Right forelimb (tissue), 1 donor: ENCODE measurements at places on chromosomes 3 and 15.

GRCh38 chr3:115624029-115624741 lies 875 bp downstream of the GAP43 start:
- DNase-seq, result no peak

DNA sequence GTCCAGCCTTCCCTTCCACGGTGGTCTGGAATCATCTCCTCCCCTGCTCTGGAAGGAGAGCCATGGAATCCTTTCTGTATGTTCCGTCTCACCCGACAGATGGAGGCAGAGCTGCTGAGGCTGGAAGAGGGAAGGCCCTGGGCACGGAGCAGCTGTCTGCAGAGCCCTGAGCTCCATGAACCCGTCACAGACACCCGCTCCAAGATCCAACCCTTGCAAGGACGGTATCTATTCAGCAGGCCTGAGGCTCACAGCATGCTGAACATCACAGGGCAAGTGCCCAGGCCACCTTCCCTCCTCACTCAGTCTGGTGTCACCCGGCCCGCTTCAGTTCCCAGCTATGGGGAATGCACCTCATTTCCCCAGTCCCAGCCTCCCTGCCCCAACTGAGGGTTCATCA lies 103.9 kb downstream of the LRIG1 start:
- DNase-seq, result peak; percentile 30

DNA sequence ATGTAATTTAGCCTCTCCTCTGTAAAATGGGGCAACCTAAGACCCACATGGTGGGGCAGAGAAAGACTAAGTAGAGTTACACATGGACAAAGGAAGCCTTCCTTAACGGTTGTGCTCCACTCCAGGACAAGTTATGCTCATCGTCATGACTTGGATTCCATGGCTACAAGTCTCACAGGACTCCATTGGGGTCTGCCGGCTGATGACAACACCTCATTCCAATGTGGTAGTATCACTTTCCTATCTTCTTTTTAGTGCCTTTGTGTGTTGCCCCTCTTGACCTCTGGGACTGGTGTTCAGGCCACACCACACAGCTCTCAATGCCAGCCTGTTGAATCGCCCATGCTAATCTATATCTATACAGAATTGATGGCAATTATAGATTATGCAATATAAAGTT lies 181.3 kb upstream of the WNT5A start:
- no peak for DNase-seq

DNA sequence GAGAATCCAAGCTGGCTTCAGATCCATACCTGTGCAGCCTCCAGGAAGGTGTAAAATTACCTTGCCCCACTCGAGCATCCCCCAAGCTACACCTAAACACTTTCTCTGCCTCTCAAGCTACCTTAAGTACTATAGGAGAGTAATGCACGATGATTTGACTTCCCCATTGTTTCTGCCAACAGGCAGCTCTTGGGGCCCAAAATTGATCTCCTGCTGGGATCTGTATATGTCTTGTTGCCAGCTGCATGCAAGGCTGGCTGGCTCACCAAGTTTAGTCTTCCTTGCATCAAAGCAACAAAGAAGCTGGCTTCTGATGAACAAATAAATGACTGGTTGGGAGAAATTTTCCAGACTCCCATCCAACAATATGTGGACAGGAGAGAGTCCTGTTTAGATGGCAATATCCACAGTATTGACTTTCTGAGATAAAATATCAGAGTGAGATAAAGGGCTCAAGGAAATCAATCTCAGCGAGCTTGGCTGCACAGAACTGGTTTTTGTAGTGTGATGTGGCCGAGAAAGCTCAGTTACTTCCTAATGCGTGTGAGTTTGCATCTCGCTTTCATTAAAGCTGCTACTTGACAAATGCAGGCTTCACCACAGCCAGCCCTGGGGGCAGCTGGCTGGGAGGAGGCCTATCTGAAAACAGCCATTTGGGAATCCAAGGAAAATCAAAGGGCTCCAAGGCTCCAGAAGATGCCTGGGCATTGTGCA lies 140.7 kb downstream of the MINAR1 start:
- no peak for DNase-seq

- no peak for DNase-seq
Observed at GRCh38 chr3:65963787-65964677, 74.7 kb downstream of the MAGI1 start.

DNA sequence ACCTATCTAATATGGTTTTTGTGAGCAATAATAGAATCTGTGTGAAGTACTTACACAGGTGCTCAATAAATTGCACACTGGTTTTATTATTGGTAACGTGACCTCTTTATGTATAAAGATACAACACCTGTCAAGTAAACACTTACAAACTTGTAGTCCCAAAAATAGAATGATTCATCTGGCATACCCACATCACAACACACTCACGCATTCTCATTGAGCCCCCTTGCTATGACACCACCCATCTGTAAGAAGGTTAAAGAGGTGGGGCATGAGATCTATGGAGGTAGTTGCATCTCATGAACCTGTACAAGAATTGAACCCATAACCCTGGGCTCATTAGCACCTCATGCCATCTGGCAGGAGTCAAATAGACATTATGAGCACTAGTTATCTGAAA lies 134.9 kb upstream of the THBS1 start:
- DNase-seq, result no peak

DNA sequence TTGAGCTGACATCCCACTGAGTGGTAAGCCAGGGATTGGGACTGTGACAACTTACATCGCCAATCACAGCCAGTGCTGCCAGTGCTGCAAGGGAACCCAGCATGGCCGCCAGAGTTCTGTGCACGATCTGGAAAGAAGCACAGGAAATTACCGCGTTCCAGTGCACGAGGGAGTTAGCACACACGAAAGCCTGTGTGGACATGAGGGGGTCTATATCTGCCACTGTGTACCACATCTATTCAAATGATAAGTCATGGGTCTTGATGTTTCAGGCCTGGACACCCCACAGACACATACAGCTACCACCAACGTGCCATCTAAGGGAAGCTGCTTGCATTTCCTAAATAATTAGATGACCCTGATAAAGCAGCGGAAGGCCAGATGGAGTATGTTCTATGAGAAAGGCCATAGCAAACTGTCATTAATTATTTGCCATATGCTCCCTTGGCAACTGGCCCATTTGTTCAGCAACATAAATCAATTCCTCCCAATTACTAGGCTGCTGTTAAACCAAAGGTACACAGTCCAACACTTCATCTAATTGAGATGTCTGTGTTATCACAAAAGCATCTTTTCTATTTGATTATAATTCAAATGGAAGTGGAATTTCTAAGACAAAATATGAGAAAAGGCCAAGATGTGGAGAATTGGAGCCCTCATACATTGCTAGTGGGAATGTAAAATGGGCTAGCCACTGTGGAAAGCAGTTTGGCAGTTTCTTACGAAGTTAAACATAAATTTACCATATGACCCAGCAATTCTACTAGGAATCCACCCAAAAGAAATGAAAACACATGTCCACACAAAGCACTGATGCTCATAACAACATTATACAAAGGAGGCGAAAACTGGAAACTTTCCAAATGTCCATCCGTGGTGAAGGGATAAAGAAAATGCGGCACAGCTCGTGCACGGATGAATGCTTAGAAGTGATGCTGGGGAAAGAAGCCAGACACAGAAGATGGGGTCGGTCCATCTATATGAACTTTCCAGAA lies 108.3 kb downstream of the OCA2 start:
- no peak for DNase-seq

GRCh38 chr3:59769127-59769750 lies 719.4 kb upstream of the CFAP20DC start:
- DNase-seq, result no peak

DNA sequence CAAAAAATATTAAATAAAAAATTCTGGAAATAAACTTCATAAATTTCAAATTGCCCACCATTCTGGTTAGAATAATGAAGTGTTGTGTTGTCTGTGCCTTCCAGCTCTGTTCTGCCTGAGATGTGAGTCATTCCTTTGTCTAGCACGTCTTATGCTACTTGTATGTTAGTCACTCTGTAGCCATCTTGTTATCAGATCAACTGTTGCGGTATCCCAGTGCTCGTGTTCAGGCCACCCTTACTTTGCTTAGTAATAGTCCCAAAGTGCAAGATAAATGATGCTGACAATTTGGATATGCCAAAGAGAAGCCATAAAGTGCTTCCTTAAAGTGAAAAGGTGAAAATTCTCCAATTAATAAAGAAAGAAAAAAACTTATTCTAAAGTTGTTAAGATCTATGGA lies 527.5 kb downstream of the NAALADL2 start:
- no peak for DNase-seq

DNA sequence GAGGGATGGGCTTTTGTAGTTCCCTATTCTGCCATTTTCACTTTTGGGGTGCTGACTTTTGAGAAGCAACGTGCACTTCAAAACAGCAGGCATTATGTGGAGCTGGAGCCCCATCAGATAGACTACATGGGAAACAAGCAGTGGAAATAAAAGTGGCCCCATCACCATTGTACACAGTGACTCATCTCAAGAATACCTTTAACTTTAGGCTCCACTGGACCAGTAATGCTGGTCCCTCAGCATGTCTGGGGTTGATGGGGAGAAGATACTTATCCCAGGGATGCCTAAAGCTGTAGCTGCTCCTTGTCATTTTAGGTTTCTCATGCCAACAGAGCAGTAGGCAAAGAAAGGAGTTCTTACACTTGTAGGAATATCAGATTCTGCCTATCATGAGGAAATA lies 45.0 kb downstream of the LSM3 start:
- DNase-seq, result no peak

- DNase-seq, result peak; percentile 82
Observed at GRCh38 chr3:185823078-185824044, 1.5 kb downstream of the IGF2BP2 start.

GRCh38 chr3:196072313-196072712 lies 9.6 kb downstream of the TFRC start:
- DNase-seq, result no peak

DNA sequence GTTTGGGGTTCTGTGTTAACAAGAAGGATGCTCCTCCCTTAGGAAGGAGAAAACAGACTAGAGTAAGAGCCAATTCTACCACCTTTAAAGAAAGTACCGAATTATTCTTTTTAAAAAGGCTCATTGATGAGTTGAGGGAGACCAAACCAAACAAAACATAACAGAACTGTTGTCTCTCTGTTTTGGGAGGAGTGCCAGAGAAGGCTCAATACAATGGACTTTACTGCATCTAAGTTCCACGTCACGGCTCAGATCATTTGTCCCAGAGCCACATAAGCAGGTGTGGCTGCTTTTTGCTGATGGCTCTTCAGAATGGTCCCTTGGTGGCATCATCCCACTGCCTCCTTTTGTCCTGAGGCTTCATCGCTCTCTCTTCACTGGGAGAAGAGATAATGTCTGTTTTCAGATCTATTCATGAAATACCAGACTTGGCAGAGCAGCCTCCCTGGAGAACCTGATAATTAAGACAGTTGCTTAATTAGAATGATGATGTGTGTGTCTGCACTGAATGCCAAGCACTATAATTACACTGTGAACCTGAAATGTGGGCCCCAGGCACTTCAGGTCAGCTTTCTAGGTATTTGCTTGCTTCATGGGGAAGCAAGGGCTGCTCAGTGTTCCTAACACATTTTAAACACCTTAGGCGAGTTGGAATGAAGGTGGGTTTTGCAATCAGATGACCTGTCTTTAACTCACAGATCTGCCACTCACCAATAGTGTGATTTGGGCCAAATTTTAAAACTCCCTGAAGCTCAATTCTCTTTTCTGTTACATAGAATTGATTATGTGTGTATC lies 335.2 kb upstream of the MCTP2 start:
- DNase-seq, result no peak

DNA sequence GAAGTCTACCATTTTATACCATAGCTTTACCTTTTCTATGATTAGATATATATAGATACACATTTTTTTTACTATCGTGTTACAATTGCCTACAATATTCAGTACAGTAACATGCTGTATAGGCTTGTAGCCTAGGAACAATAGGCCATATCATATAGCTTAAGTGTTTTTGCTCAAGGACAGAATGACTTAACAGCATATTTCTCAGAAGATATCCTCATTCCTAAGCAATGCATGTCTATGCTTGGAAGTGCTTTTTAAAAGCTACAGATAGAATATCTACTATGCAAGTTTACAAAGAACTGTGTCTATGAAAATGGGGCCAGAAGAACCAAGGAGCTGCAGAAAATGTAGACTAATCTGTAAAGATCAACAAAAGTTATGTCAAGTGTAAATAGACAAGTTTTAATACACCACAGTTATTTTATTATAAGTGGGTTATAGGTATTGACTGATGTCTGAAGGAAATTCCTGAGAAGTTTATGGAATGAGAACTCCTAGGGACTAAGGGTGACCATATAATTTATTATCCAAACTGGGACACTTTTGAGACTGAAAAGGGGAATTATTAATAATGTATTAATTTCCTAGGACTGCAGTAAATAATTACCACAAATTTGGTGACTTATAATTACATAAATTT lies 138.7 kb upstream of the TGFBR2 start:
- DNase-seq, result no peak

GRCh38 chr15:77369168-77369567 lies 50.7 kb downstream of the PEAK1 start:
- DNase-seq, result no peak

- DNase-seq, result no peak
Observed at GRCh38 chr3:114411190-114411668, 117.4 kb downstream of the TIGIT start.

GRCh38 chr15:29117778-29118177 lies 151.8 kb downstream of the NSMCE3 start:
- DNase-seq, result no peak

- DNase-seq, result no peak
Observed at GRCh38 chr3:131561511-131561910, 58.7 kb upstream of the MRPL3 start.

- peak; percentile 73 for DNase-seq
Observed at GRCh38 chr3:165837058-165837525, at the start of gene BCHE. TSS of gene BCHE (minus strand) at chr3:165837423. CDS start at chr3:165831033, 6,390 bp downstream.

DNA sequence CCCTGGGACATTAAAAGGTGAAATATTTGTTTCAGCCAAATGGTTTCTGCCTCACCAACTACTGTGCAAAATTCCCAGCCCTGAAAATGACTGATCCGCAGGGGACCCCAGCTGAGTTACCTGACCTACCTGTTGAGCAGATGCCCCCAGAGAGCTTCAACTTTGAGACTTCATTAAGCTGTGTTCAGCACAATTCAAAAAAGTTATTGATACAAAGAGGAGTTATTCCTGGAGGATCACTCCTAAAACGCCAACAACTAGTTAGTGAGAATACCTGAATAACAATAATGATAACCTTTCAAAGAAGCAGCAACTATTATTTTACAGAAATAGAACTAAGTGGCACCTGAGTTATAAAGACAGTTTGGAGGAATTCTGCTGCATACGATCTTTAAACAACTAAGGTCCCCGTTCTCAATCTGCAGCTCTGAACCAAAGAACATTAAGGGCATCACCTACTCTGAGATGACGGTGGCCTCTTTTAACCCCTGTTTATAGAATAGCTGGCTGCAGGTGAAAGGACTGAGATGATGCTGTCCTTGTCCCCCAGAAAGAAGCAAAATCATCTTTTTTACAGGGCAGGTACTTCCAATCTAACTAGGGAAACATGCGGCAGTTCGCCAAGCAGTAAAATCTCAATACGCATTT lies 659 bp downstream of the GADL1 start:
- no peak for DNase-seq

DNA sequence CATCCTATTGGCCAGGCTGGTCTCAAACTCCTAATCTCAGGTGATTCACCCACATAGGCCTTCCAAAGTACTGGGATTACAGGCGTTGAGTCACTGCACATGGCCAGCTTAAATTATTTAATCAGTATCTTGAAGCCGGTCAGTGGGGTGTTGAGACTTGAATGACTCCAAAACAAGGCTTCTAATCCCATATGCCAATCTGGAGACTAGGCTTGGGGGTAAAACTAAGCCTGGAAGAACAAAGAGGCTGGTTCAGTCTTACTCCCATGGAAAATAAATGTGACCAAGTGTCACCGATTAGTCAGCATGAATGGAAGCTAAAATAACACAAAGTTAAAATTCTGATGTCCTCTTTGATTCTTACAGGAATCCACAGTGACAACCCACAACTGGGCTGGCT lies 509.1 kb downstream of the FOXP1 start:
- DNase-seq, result no peak
